ENCODE measurements at places on chromosomes 1 and 21. TPM values are rescaled to one million over a fixed set of nuclear protein-coding genes. Genes with fewer than 3 reads are reported as not detected.

- no peaks in the 10 kb centered on the region for H3K27me3 ChIP-seq
- H3K4me3 ChIP-seq = no peak overlapping the region
- H3K4me1 ChIP-seq = no peaks in the 10 kb centered on the region
These were observed 320.9 kb downstream of the ASTN1 start for GRCh38 chr1:176843352-176844297.

DNA sequence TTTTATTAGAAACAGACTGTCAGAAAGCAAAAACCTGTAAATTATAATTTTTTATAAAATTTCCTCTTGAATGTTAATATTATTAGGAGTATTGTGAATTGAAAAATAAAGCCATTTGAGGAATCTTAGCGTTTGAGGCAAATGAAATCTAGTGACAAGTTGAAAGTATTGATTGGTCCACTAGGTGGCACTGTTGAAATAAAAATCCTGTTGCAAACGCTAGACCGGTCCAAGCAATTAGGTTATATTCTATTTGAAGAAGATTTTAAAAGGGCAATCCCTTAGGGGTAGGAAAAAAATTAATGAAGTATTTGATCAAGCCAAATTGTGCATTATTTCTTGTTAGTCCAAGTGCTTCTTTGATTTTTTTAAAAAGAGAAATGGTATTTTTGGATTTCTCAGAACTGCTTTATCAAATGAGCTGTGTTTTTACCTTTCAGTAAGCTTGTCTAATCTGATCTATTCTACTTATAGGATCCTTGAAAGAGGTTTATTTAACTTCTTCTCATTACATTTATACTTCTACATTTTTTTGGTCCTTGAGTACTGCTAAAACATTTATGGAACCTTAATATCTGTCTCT, 57.7 kb downstream of the ATG4C start:
- no peaks in the 10 kb centered on the region for H3K4me1 ChIP-seq
- no peak overlapping the region for H3K27ac ChIP-seq
- H3K27me3 ChIP-seq = no peaks in the 10 kb centered on the region
- H3K36me3 ChIP-seq = no peaks in the 10 kb centered on the region

DNA sequence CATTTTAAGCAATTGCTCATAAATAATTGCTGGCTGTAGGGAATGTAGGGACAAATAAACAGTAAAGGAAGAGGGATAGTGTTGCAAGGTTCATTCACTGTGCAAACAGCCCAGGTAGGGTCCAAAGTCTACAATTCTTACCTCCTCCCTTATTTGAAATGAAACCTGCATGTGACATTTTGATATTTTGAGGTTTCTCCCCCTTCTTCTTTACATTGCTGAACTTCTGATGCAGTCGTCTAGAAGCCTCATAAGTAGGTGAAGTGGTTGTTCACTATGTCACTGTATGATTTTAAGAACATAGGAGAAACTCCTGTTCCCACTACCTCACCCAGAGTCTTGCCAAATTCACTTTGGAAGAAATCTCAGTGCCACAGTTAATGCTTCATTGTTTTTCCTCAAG, 16.1 kb downstream of the F5 start:
- H3K36me3 ChIP-seq = no peaks in the 10 kb centered on the region
- H3K4me1 ChIP-seq = no peaks in the 10 kb centered on the region
- H3K27ac ChIP-seq = no peak overlapping the region
- H3K4me3 ChIP-seq = no peak overlapping the region
- no peaks in the 10 kb centered on the region for H3K27me3 ChIP-seq

KMO gene
- total RNA-seq = not detected

KCNC4 gene
- 8.6 TPM for total RNA-seq

- no peaks in the 10 kb centered on the region for H3K4me1 ChIP-seq
- peaks cover 15% of the 10 kb centered on the region for H3K27me3 ChIP-seq
- peak; percentile 50 for DNase-seq
- no peak overlapping the region for H3K27ac ChIP-seq
- no peaks in the 10 kb centered on the region for H3K36me3 ChIP-seq
These were observed 46.3 kb downstream of the GPA33 start for GRCh38 chr1:167043752-167044488.

Data from PC-9 (cell line).